ENCODE measurements at places on chromosomes 4 and X. TPM values are rescaled to one million over a fixed set of nuclear protein-coding genes. Genes with fewer than 3 reads are reported as not detected.

The MID2 gene
- 9.4 TPM for total RNA-seq

The CPZ gene
- 32.8 TPM for total RNA-seq

The HEPH gene
- total RNA-seq, result 126 TPM

The SLIT2 gene
- 168 TPM for total RNA-seq

The CT45A1 gene
- not detected for total RNA-seq

The ADGRG4 gene
- not detected for total RNA-seq

The RTL5 gene
- total RNA-seq, result 36.1 TPM

The CFAP299 gene
- total RNA-seq, result not detected

All from mesothelial cell of epicardium (in vitro differentiated cells).